Bronchial smooth muscle cell (primary cell): ENCODE measurements at places on chromosomes 5 and 9. TPM values are rescaled to one million over a fixed set of nuclear protein-coding genes. Genes with fewer than 3 reads are reported as not detected.

The ANGPTL2 gene
- 55.8 and 75.3 TPM in 2 replicates for total RNA-seq

The GABRA6 gene
- not detected in 2 replicates for total RNA-seq

The ANKRD34B gene
- total RNA-seq = not detected in 2 replicates

The SPATA31D4 gene
- total RNA-seq = not detected in 2 replicates

The THBS4 gene
- 1.6 and 3.4 TPM in 2 replicates for total RNA-seq

The ARSK gene
- total RNA-seq = 7.1 and 8.5 TPM in 2 replicates

The PKD2L2 gene
- total RNA-seq = not detected in 2 replicates

The GTF3C5 gene
- 28.7 and 33.3 TPM in 2 replicates for total RNA-seq

The LHX3 gene
- not detected in 2 replicates for total RNA-seq

The ZNF462 gene
- total RNA-seq = 12.8 and 14.0 TPM in 2 replicates

The PCDHB10 gene
- total RNA-seq = 0.47 and 1.4 TPM in 2 replicates

The ATP10B gene
- not detected in 2 replicates for total RNA-seq

The LRRC19 gene
- not detected in 2 replicates for total RNA-seq

The PTGER4 gene
- total RNA-seq = 5.0 and 5.2 TPM in 2 replicates

The ZMYND19 gene
- total RNA-seq = 8.6 and 8.7 TPM in 2 replicates

The DDX4 gene
- total RNA-seq = not detected in 2 replicates

The ANKDD1B gene
- total RNA-seq = 0.95 and 1.3 TPM in 2 replicates

The SLC28A3 gene
- 0.09 and 0.16 TPM in 2 replicates for total RNA-seq

The LCN6 gene
- total RNA-seq = not detected in 2 replicates

The PPP6C gene
- 7.3 TPM in 2 replicates for total RNA-seq

The C5orf15 gene
- total RNA-seq = 29.3 and 55.7 TPM in 2 replicates

The ENHO gene
- total RNA-seq = 0.16 and 0.26 TPM in 2 replicates

The SLCO6A1 gene
- total RNA-seq = not detected in 2 replicates

The NINJ1 gene
- total RNA-seq = 22.5 and 35.1 TPM in 2 replicates

The GDF9 gene
- under 0.01 and 0.09 TPM in 2 replicates for total RNA-seq
